ENCODE measurements at places on chromosomes 7 and 10. TPM values are rescaled to one million over a fixed set of nuclear protein-coding genes. Genes with fewer than 3 reads are reported as not detected.
A peak's percentile ranks its signal among the peaks of the same experiment; 100 is the strongest.

- peaks cover 13% of the 10 kb centered on the region for H3K4me1 ChIP-seq
- H3K27me3 ChIP-seq, result no peaks in the 10 kb centered on the region
- H3K4me3 ChIP-seq, result no peak overlapping the region
- no peak overlapping the region for H3K27ac ChIP-seq
- no peak for DNase-seq
- H3K36me3 ChIP-seq, result no peaks in the 10 kb centered on the region
Observed at GRCh38 chr10:63421591-63421990, 44.2 kb downstream of the JMJD1C start.

DNA sequence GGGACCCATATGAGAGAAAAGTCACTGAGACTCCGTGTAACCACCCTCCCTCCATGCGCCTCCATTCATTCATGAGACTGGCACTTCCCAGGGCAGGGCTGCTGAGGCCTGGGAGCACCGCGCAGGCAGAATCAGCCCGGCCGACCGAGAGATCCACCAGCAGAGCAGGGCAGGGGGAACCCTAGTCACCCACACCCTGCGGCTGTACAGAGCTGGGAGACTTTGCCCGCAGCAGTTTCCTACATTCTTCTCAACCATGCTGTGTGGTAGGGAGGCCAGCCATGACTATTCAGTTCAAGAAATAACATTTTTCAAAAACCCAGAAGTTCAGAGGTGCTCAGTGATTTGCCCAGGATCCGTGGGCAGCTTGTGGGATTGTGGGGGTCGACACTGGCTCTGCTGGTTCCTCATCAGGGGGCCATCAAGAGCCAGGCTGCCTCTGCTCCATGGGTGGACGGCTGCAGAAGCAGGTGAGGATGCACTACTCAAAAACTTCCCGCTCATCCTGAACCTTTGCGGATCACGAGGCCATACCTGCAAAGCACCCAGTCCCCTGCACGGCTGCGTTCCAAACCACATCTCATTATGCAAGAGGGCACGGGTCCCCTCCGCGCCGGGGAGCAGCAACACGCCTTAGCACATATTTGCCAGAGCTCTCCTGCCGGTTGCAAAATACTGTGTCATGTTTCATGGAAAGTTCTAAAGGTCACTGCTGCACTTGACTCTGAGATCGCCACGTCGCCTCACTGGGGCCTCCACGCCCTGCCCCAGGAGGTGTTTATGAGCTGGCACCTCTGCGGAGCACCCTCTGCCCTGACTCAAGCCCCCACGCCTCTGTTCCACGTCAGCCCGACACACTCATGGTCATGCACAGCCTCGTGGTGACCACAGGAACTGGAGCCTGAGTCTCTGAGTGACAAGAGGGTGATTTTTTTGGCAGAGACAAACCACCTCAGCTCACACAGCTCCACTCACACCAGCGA is 132.0 kb downstream of the PRKAG2 start:
- DNase-seq, result peak; percentile 88
- H3K36me3 ChIP-seq, result no peaks in the 10 kb centered on the region
- no peaks in the 10 kb centered on the region for H3K27me3 ChIP-seq
- H3K4me1 ChIP-seq, result peaks cover 30% of the 10 kb centered on the region

GRCh38 chr7:117750612-117751563 is 122.4 kb downstream of the CTTNBP2 start:
- no peak overlapping the region for H3K4me3 ChIP-seq
- H3K27ac ChIP-seq, result no peak overlapping the region
- peak; percentile 48 for DNase-seq
- no peaks in the 10 kb centered on the region for H3K36me3 ChIP-seq
- no peaks in the 10 kb centered on the region for H3K4me1 ChIP-seq
- no peaks in the 10 kb centered on the region for H3K27me3 ChIP-seq

GRCh38 chr7:95018021-95018420 is 110.6 kb downstream of the PPP1R9A start:
- DNase-seq, result no peak
- no peaks in the 10 kb centered on the region for H3K36me3 ChIP-seq
- H3K4me3 ChIP-seq, result no peak overlapping the region
- peaks cover under 1% of the 10 kb centered on the region for H3K4me1 ChIP-seq
- H3K27ac ChIP-seq, result no peak overlapping the region

DNA sequence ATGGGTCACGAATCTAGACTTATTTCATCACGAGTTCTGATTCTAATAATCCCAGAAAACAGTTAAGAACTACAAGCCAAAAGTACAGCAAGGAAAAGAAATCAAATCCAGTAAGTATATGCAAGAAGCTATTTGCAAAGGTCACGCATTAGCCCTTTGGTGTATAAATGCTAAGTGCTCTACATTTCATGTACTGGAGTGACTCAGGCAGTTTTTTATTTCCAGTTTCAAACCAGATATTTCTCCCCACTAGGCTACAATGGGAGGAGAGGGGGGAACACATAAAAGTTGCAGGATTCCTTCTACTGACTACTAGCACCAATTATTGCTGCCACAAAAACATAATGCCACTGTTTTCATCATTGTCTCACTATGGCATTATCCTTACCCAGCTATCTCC is 148.0 kb downstream of the NRCAM start:
- no peak overlapping the region for H3K27ac ChIP-seq
- no peak overlapping the region for H3K4me3 ChIP-seq
- H3K36me3 ChIP-seq, result no peaks in the 10 kb centered on the region

DNA sequence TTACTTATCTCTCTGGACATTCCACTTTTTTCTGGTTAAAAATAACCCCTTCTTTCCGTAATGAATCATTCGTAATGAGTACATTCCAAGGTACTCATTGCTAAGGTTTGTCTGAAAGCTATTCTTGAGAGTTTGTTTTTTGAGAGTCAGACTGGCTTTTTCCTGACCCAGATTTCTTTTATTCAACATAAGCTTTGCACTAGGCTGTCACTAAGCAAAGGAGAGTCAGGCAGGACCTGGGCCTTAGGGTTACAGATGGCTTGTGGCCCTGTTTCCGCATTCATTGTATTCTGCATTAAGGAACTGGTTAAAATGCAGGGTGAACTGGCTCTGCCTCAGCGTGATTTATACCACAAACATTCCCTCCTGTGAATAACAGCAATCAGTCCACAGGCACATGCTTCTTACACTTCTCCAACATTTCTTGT is 84.1 kb downstream of the POM121L12 start:
- H3K4me3 ChIP-seq, result no peak overlapping the region
- no peaks in the 10 kb centered on the region for H3K27me3 ChIP-seq

GRCh38 chr7:18708204-18708603 is 212.7 kb downstream of the HDAC9 start:
- H3K4me3 ChIP-seq, result no peak overlapping the region
- H3K27ac ChIP-seq, result no peak overlapping the region
- no peaks in the 10 kb centered on the region for H3K36me3 ChIP-seq
- H3K27me3 ChIP-seq, result no peaks in the 10 kb centered on the region
- DNase-seq, result no peak

DNA sequence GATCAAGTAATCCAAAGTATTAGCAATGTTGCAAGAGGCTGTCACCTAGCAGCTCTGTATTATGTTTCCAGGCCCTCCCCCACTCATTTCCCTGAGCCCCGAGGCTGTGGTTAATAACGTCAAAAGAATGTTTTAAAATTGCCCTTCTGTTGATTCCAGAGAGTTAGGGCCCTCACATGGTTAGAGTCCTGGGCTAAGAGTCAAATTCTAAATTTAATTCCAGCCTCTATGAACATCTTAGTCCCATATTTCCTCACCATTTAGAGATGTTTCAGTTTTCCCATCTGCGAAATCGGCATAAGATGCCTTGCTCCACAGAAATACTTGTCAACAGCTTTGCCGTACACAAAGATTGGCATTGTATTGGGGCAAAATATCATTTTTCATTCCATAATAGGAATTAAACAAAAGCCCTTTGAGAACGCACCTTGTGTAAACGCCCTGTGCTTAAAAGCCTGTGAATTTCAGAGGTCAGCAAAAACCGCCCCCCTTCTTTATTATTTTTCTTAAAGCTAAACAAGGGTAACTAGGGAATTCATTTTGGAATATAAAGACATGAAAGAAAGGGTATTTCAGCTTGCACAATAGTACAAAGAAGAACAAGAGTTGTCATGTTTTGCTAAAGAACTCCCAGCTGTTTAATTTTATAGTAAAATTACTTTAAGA is 135.8 kb downstream of the ARID5B start:
- H3K4me1 ChIP-seq, result peaks cover 46% of the 10 kb centered on the region
- peak overlapping the region; percentile 46 for H3K4me3 ChIP-seq
- peak overlapping the region; percentile 85 for H3K27ac ChIP-seq

- H3K27me3 ChIP-seq, result peaks cover 16% of the 10 kb centered on the region
- H3K4me1 ChIP-seq, result peaks cover 22% of the 10 kb centered on the region
- peak overlapping the region; percentile 9 for H3K4me3 ChIP-seq
- DNase-seq, result peak; percentile 78
Observed at GRCh38 chr10:58641095-58641531, 128.4 kb downstream of the BICC1 start.

- no peak overlapping the region for H3K27ac ChIP-seq
- DNase-seq, result no peak
- H3K4me1 ChIP-seq, result no peaks in the 10 kb centered on the region
- no peak overlapping the region for H3K4me3 ChIP-seq
- no peaks in the 10 kb centered on the region for H3K36me3 ChIP-seq
- no peaks in the 10 kb centered on the region for H3K27me3 ChIP-seq
Observed at GRCh38 chr10:129049501-129049900, 417.5 kb upstream of the MGMT start.

DNA sequence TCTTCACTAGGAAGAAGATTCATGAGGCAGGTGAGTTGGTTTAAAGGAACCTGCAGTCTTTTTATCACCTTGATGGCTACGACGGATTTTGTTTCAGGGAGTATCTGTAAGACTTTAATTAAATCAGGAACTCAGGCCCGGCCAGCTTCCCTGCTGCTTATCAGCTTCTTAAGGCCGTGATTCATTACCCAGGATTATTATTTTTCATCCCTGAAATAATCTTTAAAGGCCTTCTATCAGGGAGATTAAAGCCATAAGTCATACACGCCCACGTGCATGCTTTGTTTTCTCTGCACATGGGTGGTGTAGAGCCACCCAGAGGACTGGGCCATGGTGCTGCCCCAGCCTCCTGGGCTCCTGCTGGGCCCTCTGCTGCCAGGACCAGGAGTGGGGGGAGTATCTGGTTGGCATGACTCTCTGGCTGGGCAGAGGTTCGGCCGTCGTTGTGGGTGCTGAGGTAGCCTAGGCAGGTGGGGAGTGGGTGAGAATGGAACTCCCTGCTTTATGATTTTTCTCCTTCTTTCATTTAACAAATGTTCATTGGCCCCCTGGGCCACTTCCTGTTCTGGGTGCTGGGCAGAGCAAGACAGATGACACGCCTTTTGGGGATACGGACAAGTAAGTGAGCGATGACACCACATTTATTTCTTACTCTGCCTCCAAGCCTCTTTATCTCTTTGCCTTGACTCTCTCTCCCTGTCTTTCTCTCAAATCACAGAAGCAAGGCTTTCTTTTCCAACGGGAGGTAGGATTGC is 39.0 kb upstream of the PCBD1 start:
- H3K36me3 ChIP-seq, result no peaks in the 10 kb centered on the region
- no peaks in the 10 kb centered on the region for H3K27me3 ChIP-seq
- H3K4me1 ChIP-seq, result peaks cover 22% of the 10 kb centered on the region
- DNase-seq, result no peak

DNA sequence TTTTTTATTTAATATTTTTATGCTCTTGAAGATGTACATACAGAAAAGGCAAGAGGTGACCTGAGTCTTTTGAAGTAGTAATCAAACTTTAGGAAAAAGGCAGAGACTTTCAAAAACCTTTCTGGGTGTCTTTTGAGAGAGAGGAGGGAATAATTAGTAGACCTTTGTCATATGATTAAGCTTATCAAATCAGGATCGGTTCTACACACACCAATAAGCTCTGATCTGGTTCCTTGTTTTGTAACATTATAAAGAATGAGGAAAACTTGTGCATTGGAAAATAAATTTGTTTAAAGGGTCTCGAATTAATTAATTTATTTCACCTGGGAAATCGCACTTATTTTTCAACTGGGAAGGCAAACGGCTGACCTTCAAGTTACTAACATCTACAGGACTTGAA is 11.9 kb downstream of the TWIST1 start:
- no peaks in the 10 kb centered on the region for H3K4me1 ChIP-seq
- no peak for DNase-seq
- no peak overlapping the region for H3K27ac ChIP-seq
- no peaks in the 10 kb centered on the region for H3K27me3 ChIP-seq
- H3K4me3 ChIP-seq, result no peak overlapping the region
- H3K36me3 ChIP-seq, result no peaks in the 10 kb centered on the region

- H3K4me1 ChIP-seq, result peaks cover 7% of the 10 kb centered on the region
- H3K27ac ChIP-seq, result peak overlapping the region; percentile 46
- H3K4me3 ChIP-seq, result no peak overlapping the region
- DNase-seq, result peak; percentile 81
- H3K27me3 ChIP-seq, result no peaks in the 10 kb centered on the region
- H3K36me3 ChIP-seq, result peaks cover 10% of the 10 kb centered on the region
Observed at GRCh38 chr10:75126277-75126676, 14.8 kb downstream of the SAMD8 start.

GRCh38 chr10:124547647-124548168 is 86.1 kb downstream of the LHPP start:
- DNase-seq, result no peak
- no peak overlapping the region for H3K4me3 ChIP-seq
- no peak overlapping the region for H3K27ac ChIP-seq
- H3K36me3 ChIP-seq, result no peaks in the 10 kb centered on the region
- H3K4me1 ChIP-seq, result no peaks in the 10 kb centered on the region

GRCh38 chr7:125526958-125527357 is 597.3 kb upstream of the POT1 start:
- H3K27ac ChIP-seq, result no peak overlapping the region
- no peak overlapping the region for H3K4me3 ChIP-seq
- no peaks in the 10 kb centered on the region for H3K27me3 ChIP-seq
- H3K4me1 ChIP-seq, result no peaks in the 10 kb centered on the region
- DNase-seq, result no peak
- H3K36me3 ChIP-seq, result no peaks in the 10 kb centered on the region

GRCh38 chr10:10663622-10664021 is 354.1 kb upstream of the CELF2 start:
- H3K27me3 ChIP-seq, result no peaks in the 10 kb centered on the region
- no peaks in the 10 kb centered on the region for H3K4me1 ChIP-seq
- H3K36me3 ChIP-seq, result no peaks in the 10 kb centered on the region
- no peak overlapping the region for H3K27ac ChIP-seq

- H3K36me3 ChIP-seq, result no peaks in the 10 kb centered on the region
- no peak overlapping the region for H3K27ac ChIP-seq
- DNase-seq, result no peak
- no peak overlapping the region for H3K4me3 ChIP-seq
- H3K27me3 ChIP-seq, result peaks cover 49% of the 10 kb centered on the region
Observed at GRCh38 chr7:156524818-156525597, 115.6 kb upstream of the RNF32 start.

- no peak overlapping the region for H3K27ac ChIP-seq
- H3K27me3 ChIP-seq, result no peaks in the 10 kb centered on the region
- no peaks in the 10 kb centered on the region for H3K4me1 ChIP-seq
- no peak overlapping the region for H3K4me3 ChIP-seq
Observed at GRCh38 chr10:128709686-128710085, 583.5 kb upstream of the MKI67 start.

The NPTX2 gene
- total RNA-seq, result not detected

The GDF10 gene
- not detected for total RNA-seq

The NXPH1 gene
- total RNA-seq, result not detected

The HHEX gene
- total RNA-seq, result 3.2 TPM

The OLAH gene
- not detected for total RNA-seq

The ENKUR gene
- total RNA-seq, result not detected

The ACTA2 gene
- total RNA-seq, result 2.7 TPM

The ZNF736 gene
- total RNA-seq, result 10.7 TPM

All from PC-3 (cell line).